Hematopoietic multipotent progenitor cell treated with erythropoietin and hydrocortisone succinate and interleukin-3 and kit ligand, for 15 days (in vitro differentiated cells): ENCODE measurements at places on chromosomes 5 and 9.

- no peak for DNase-seq
Measured at GRCh38 chr9:6187272-6187671, 28.3 kb upstream of the IL33 start.

GRCh38 chr9:3863111-3863528 lies 337.3 kb upstream of the RFX3 start:
- no peak for DNase-seq

- DNase-seq, result no peak
Measured at GRCh38 chr5:58765058-58765457, 182.2 kb downstream of the RAB3C start.

DNA sequence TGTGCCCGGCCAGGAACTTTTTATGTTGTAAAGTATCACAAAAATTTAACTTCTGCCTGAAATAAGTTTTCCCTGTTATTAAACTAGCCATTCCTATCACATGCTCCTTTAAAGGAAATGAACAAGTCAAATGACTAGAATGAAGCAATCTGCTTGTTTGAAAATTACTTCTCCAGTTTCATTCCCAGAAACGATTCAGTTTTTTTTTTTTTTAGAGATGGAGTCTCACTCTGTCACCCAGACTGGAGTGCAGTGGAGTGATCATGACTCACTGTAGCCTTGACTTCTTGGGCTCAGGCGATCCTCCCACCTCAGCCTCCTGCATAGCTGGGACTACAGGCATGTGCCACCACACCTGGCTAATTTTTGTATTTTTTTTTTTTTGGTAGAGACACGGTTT lies 13.3 kb upstream of the GNG10 start:
- DNase-seq, result no peak

- DNase-seq, result no peak
Measured at GRCh38 chr9:114824110-114824509, 18.3 kb upstream of the TNFSF15 start.

GRCh38 chr5:72440207-72440638 lies 67.0 kb downstream of the ZNF366 start:
- DNase-seq, result no peak

DNA sequence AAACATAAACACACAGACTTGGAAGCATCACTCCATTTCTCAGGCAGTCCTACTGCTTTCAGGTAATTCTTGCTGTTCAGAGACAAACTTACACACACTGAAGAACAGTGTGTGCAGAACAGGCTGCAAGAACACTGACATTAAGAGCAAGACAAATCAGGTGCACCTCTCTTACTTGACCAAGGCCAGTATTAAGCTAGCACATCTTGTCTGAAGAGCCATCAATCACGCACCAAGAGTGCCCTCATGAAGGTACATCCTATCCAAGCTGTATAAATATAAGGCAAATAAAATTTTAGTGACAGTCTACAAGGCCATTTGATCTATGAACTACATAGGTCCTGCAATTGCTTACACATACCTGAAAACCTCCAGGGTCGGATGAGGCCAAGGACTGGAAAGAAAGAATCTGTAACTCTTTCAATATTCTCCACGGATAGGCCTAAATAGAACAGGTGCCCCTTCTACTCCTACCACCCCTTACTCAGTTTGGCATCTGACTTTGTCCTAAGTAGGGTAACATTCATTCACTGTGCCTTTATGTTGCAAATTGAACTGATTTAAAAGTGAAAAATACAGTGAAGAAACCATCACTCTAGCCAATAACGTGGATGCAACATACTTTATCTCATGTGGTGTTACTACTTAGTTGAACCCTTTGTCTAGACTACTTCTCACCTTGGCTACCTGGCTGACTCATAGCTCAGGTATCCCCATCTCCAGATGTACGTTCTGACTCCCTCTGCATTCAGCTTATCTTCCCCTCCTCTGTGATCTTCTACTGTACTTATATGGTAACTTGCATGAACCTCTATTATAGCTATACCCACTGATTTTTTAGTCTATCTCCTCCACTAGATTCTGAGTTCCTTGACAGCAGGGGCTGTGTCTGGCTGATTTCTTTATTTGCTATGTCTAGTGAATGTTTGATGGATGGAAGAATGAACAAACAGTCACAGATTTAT lies 256.3 kb downstream of the KIAA0825 start:
- no peak for DNase-seq

DNA sequence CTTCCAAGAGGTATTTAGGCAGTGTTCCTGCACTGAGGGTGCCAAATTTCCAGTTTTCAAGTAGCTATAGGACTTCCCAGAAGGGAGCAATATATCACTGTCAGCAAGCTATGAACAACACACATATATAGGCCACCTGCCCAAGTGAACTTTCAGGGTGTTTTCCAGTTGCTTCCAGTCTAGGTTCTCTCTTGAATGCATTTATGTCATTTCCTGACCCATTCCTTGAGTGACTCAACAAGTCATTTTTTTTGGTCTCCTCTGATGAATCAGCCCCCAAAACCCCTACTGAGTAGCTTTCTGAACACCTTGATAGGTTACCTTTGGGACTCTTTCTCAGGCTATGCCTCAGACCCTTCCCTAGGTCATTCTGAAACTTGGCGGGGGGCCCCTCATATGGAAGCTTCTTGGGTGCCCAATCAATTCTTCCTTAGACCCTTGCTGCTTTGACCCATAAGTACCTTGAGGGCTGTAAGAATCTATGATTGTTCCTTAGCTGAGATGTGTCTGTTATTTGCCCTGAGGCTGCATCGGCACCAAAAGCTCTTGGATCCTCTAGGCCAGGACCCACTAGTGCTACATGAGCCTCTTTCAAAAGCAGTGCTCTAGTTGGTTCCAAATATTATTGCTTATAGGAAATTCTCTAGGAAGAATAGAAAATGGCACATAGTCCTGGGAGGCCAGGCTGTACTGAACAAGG lies 12.4 kb downstream of the DNAJB5 start:
- DNase-seq, result no peak

DNA sequence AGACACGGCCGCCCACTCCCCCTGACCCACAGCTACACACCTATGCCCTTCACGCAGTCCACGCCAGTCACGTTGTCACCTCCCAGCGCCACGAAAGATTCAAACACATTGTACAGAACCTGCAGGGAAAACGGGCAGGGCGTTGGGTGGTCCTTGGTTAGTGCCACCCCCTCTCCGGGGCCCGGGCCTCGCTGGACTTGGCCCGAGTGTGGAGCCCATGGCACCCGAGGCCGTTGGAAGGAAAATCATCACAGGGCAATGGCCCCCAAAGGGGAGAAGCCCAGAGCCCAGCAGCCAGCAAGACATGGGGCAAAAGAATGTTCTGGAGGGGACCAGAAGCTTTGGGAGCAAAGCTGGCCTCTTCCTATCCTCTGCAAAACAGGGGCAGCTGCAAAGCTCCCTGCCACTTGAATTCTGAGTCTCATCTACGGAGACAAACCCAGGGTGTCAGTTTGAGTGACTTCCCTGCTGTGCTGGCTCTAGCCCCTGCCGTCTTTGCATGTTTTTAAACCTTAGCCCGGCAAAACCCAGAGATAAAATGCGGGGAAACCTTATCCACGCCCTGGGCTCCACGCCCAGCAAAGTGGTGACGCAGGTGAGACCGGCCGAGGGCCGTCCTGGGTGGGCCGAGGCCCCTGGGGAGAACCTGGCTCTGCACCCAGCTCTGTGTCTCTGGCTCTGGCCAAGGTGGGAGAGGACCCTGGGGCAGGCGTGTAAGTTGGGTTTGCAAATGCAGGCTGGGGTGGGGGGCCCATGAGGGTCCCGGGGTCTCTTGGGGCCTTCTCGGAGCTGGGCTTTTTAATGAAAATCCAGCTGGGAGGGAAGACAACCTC lies 38.9 kb downstream of the SLC9A3 start:
- DNase-seq, result no peak

- DNase-seq, result no peak
Measured at GRCh38 chr9:110105107-110105506, 102.9 kb downstream of the C9orf152 start.

GRCh38 chr5:156618601-156619000 lies 231.5 kb upstream of the PPP1R2B start:
- no peak for DNase-seq

GRCh38 chr5:91281401-91281800 lies 101.7 kb downstream of the ARRDC3 start:
- no peak for DNase-seq

DNA sequence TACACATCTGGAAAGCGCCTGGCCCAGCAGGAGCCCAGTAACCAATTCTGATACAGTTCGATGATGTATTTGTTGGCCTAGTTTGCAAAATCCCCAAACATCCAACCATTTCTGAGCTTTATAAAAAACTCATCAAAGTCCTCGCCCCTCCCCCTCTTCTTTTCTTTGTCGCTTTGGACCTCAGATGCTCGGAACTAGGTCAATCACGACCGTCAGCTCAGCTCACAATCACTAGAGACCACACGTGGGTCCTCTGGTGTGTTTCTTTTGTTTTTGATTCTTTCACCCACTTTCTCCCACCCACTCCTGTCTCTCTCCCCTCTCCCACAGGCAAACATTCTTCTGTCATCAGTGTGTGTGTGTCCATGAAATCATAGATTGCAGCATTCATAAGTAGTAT lies 26.7 kb upstream of the ZBTB43 start:
- DNase-seq, result no peak

DNA sequence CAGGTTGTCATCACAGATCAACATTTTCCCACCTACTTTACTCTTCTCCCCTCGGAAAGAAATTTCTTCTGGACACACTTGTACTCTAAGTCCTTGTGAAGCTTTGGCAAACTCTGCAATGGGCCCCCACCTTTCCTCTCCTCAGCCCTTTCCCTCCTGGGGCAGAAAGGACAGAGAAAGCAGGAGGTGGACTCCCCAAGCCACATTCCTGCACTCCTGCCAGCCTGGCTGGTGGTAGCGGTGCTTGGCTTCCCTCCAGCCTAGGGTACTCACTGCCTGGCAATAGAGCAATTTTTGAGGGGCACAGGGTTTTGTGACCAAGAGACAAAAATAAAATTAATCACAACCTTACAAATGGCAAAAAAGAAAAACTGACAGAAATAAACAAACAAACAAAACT lies 451.4 kb downstream of the ZSWIM6 start:
- DNase-seq, result no peak

- no peak for DNase-seq
Measured at GRCh38 chr5:176185133-176185733, 53.0 kb upstream of the SIMC1 start.

DNA sequence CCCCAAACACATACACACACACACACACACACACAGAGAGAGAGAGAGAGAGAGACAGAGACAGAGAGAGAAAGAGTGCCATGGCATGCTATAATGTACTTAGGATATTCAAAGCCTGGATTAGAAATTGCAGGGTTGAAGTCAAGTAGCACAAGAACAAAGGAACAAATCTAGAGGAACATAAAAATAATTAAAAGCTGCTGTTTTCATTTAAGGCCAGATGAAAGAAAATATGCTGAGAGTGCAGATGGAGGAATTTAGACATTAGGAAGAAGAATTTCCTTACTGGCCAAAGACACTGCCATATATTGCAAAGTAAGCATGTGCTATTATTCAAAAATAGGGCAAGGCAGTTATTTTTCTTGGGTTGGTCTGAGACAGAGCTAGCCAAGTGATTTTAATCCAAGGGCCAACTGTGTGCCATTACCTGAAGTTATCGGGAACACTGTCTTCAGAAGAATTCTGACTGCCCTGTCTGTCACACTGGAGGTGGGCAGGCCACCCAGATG lies 31.7 kb downstream of the HSD17B3 start:
- no peak for DNase-seq

GRCh38 chr5:145591578-145591977 lies 243.6 kb downstream of the PRELID2 start:
- no peak for DNase-seq

GRCh38 chr5:145531038-145531734 lies 304.0 kb downstream of the PRELID2 start:
- DNase-seq, result no peak

- DNase-seq, result no peak
Measured at GRCh38 chr5:98414938-98415337, 358.5 kb upstream of the RGMB start.

DNA sequence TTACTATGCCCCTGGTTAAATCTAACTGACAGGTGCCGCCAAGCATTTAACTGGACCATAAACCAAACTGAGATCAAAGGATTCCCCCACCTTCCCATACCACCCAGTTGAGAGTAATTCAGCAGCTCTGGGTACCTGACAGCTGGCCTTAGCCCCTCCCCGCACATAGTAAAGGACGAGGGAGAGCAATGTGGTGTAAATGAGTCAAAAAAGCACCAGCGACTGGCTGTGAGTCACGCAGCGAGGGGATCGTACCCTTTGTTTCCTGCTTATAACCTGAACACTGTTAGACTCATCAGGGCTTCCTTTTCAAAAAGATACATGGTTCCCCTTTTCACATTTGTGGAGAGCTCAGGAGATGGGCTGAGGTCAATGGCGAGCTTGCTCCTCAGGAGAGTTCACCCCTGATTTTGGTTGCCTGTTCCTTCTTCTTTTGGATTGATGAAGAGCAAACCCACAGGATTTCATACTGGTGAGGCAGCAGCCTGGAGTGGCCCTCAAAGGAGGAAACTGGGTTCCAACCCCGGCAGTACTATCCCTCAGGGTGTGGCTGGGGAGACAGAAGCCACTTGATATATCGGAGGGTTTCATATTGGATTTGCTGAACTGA lies 71.5 kb downstream of the ANKRD33B start:
- no peak for DNase-seq

DNA sequence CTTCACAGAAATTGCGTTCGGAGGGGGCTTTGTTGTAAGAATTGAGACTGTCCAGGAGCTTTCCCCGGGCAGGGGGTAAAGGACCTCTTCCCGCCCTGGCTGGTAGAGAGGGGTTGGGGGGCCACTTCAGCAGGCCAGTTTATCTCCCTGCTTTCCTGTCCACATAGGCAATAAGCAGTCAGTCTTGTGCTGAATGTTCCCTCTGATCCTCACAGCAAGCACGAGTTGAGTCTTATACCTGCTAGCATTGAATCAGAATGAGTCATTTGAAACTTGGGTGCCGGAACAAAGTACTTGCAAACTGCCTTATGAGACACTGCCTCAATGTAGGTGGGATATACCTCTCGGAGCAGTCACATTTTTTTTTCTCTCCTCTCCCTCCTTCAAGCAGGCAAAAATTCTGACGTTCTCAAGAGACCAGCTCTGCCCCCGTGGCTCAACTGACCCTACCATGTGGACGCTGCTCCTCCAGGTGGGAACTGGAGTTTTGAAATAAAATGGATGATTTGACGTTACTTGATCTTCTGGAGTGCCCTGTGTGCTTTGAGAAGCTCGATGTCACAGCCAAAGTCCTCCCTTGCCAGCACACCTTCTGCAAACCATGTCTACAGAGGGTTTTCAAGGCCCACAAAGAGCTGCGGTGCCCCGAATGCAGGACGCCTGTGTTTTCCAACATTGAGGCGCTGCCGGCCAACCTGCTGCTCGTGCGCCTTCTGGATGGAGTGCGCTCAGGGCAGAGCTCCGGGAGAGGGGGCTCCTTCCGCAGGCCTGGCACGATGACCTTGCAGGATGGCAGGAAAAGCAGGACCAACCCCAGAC lies 1.3 kb downstream of the SH3RF2 start:
- DNase-seq, result no peak

- DNase-seq, result no peak
Measured at GRCh38 chr5:179464631-179465030, 85.7 kb upstream of the RUFY1 start.

DNA sequence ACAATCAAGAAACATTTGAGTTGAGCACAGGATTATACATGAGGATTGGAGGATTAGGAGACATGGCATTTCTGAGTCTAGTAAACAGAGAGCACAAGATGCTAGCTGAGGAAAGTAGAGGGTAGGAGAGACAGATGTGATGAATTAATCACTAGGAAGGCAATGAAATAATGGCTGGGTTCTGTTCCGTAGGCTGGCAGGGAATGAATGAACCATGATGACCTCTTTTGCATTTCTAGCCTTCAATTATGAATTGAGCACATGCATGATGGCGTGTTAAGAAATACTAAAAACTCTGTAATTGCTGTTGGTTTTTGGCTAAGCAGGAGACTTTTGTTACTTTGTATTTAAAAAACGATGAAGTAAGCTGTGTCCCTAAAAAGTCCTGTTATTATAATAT lies 420.0 kb upstream of the TLE4 start:
- DNase-seq, result no peak
